ENCODE measurements at places on chromosomes 12 and 14.

- DNase-seq, result no peak
These were observed 7.9 kb upstream of the NYNRIN start for GRCh38 chr14:24390701-24391468.

DNA sequence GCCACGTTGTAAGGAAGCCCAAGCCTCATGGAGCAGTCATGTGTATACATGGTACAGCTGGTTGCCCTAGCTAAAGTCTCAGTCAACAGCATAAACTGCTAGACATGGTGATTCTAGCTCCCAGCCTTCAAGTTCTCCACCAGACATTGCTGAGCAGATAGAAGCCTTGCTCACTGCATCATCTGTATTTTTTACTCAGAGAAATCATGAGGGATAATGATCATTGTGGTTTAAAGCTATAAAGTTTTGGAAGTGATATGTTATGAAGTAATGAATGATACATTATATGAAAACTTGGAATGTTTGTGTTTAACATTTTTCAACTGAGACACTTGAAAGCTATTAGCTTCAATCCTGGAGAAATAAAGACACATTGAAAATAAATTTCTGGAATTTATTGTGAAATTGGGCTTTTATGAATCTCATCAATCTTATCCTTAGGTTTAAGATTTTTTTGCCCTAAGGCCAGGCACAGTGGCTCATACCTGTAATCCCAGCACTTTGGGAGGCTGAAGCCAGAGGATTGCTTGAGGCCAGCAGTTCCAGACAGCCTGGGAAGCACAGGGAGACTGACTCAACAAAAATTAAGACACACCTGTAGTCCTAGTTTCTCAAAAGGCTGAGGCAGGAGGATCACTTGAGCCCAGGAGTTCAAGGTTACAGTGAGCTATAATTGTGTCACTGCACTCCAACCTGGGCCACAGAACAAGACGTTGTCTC lies 5.6 kb upstream of the NFATC4 start:
- no peak for DNase-seq

- DNase-seq, result no peak
These were observed 39.1 kb upstream of the NAP1L1 start for GRCh38 chr12:76123259-76124212.

DNA sequence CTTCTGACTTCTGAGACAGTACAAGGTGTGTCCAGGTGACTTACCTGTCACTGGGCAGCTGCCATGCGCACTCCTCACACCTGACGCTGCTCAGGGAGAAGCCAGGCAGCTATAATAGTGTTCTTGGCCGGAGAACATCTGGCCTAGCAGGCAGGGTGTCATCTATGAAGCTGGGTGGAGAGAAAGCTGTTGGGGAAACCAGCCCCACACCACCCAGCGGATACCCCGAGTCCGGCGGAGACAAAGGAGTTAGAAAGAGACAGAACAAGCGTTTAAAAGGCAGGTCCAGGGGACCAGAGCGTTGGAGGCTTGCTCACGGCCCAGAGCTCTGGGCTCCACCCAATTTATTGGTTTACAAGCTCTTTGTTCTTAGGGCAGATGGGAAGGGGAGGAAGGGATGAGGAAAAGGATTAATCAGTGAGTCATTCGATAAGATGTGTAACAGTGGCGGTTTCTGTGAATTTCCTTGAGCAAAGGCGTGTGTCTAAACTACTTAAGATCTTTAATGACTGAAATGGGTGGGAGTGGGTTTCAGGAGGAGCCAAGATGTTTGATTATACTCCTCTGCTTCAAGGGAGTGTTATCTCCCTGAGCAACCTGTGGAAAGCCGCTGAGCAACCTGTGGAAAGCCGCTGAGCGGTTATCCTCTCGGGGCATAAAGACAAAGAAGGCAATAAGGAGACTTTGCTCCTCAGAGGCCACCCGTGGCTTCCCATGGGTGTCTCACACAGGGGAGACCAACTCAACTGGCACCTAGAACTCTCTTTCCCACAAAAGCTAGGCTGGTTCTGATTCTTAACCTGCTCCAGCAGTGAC lies at the start of gene GALNT8:
Gene GALNT8, plus strand, starts transcription at position 580 of the 816 bp plus-strand sequence. CDS start 278 bp downstream, outside the sequence.
- no peak for DNase-seq

DNA sequence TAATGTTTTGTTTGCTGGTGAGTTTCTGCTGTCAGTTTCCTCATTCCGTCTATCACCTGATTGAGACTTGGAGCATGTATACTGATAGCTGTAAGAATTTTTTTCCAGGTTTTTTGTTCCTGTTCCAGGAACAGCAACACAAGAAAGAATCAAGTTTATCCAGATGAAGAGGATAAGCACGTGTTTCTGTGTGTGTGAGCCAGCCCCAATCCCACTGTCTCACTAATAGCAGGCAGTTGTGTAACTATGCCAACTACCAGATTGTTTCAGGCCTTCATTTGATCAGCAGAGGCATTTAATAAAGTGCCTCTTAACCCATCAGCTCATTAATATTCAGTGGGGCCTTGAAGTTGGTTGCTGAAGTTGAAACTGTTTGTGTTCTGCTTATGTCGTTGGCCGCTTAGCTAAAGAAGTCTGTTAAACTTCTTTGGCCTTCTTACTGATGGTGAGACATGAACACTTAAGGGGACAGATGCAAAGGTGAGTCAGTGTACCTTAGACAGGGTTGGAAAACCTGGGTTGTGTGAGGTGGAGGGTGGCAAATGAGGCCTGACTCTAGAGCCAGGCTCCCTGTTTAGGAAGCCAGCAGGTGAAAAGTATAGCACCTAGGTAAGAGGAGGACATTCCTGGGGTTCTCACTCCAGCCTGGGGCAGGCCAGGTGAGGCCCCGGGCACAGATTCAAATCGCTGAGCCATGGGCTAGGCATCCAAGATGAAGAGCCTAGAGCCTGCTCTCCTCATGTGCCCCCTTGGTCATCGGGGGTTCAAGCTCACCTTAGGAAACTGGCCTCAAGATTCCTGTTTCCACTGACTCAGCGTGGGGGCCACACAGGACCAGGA lies 3.7 kb downstream of the ANKRD13A start:
- DNase-seq, result peak; percentile 49

DNA sequence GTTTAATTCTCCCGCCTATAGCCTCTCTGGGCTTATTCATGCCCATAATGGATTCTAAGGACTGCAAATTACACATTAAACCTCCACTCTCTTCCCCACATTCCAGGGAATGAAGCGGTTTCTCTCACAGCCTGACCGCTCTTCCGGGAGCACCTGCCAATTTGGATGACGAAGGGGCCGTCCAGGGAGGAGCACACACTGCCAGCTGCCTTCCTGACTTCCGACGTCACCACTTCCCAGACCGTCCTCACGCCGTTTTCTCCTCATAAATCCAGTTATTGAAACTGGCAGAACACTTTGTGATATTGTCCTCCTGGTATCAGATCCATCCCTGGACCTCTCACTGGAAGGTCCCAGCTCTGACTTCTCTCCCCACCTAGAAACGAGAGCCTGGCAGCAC lies 87.6 kb downstream of the GCH1 start:
- DNase-seq, result peak; percentile 43

DNA sequence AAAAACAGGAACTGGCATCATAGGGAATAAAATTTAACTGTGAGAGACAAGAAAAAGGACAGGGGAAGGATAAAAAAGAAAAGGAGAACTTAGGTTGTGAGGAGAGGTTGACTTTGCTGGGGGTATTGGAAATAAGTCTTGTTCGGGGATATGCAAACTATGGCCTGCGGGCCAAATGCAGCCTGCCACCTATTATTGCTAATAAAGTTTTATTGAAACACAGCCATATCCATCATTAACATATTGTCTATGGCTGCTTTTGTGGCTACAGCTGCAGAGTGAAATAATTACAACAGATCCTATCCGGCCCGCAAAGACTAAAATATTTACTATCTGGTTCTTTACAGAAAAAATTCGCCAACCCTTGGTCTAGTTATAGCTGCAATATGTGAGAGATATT lies 18.6 kb downstream of the BBS10 start:
- no peak for DNase-seq

GRCh38 chr12:101441461-101442224 lies 33.5 kb upstream of the SPIC start:
- no peak for DNase-seq

GRCh38 chr12:39816671-39817185 lies 197.1 kb upstream of the ABCD2 start:
- DNase-seq, result no peak

- no peak for DNase-seq
These were observed 232.0 kb downstream of the GRIN2B start for GRCh38 chr12:13749389-13749788.

GRCh38 chr12:102504280-102504679 lies 23.9 kb upstream of the IGF1 start:
- no peak for DNase-seq

DNA sequence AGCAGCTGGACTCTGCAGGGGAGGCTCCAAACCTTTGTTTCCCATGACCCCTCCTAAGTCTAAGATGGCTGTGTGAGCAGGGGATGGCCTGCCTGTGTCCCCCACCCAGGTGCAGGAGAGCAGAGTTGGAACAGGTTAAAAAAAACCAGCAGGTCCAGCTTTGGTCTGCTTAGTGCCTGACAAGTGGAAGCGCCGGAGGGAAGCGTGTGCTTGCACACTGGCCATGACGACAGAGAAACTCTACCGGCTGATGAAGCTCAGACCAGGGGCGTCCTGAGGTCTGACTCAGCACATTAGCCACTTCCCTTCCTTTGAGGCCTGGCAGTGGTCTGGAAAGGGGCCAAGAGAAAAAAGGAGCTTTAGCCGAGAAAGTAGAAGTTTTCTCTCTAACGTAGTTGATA lies 280.1 kb downstream of the VRK1 start:
- no peak for DNase-seq

DNA sequence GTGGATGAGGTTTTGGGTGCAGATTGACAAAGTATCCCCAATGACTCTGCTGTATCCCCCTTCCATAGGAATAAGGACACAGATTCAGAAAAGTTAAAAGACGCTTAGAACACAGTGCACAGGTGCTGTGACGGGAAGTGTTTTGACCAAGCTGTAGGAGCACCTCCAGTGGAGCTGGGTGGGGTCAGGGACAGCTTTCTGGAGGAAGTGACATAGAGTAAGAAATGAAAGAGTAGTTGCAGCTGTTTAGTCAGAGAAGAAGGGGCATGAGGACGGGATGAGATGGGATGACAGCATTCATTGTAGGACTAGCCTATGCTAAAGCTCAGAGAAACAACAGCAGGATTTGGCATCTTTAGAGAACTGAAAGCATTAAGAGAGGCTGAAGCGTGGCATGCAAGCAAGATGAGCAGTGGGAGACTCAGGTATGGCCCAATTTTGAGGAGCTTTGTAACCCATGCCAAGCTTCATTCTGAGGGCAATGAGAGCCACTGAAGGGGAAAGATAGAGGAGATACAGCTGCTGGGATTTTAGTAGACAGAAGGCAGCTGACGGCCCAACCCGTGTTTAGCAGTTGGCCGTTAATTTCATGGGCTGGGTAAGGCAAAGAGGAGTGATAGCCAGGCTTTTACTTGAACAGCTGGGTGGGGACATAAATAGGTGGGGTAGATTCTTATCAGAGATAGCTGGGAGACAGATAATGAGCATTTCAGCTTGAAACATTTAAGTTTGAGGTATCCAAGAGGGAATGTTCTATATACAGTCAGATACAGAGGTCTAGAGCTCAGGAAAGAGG lies 131.8 kb upstream of the KRAS start:
- no peak for DNase-seq

- DNase-seq, result no peak
These were observed 29.4 kb upstream of the STXBP6 start for GRCh38 chr14:25079311-25079710.

GRCh38 chr12:123960856-123961255 lies 11.8 kb downstream of the CCDC92 start:
- no peak for DNase-seq

GRCh38 chr14:92973798-92974372 lies 50.9 kb downstream of the CHGA start:
- DNase-seq, result peak; percentile 42

DNA sequence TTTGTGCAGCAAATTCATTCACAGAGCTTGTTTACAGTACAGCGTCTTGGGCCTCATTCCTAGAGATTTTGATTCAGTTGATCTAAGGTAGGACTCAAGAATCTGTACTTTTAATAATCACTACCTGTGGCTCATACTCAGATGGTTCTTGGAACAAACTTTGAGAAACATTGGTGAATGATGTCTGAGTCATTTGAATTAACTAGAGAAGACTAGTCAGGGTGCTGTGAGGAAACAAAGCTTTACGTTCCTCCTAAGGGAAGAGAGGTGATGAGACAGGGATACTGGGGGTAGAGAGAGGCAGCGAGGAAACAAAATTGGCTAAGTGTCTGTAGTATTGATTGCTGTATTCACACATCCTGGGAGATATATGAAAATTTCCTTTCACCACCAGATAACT lies 109.4 kb downstream of the SLC15A5 start:
- no peak for DNase-seq

DNA sequence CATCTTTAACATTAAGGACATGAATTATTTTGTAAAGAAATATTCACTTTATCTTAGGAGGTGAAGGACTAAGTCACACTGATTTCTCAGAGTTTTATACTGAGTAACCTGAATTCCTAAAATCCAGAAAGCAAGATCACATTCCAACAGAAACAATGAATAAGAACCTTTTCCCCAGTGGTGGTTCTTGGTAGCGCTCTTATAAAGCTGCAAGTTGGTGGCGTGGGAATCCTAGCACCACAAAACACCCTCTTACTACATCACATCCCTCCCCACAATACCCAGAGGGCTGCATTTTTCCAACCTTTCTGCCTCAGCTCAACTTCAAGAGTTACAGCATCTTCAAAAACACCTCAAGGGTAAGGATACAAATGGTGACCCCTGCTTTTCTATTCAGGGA lies 44.0 kb upstream of the SMUG1 start:
- no peak for DNase-seq

DNA sequence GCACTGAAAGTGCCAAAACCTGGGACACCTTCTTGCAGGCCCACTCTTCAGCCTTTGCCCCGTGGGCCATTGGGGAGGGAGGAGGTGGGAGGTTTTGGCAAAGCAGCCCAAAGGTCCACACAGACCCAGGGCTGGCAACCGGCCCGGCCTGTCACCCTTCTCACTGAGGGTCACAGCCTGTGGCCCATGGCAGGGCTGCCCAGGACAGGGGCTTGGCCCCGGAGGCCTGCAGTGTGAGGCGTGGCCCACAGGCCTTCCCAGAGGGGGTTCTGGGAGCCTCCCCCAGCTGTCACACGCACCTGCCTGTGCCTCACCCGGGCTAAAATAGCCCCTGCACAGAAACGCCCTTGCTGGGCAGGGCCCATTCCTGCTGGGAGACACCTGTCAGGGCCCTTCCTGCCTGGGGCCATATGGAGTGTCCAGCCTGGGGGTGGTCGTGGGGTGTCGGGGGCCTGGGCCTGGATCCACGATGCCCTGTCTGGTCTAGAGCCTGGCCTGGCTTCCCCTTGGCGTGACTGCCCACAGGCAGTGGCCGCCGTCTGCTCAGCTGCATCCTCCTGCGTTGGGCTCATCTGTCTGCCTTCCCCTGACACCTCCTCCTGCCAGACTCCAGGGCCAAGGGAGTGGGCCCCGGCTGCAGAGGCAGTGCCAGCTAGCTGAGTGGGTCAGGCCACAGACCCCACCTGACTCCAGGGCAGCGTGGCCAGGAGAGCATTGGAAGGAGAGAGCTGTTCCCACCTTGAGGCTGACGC lies 19.2 kb downstream of the PACS2 start:
- DNase-seq, result no peak

GRCh38 chr12:1830981-1831963 lies 10.9 kb downstream of the LRTM2 start:
- peak; percentile 90 for DNase-seq

DNA sequence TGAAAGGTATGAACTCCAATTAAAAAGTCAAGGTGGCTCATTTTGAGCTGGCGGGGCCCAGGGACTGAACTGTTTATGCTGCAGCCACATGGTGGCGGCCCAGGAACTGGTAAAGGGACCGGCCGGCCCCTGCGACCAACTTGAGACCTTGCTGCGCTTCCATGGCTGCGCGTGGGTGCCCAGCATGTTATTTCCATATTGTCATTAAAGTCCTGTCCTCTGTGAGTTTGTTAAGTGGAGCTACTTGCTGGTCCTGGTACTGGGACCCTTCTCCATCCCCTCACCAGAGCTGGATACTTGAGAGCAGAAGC lies 62.3 kb downstream of the BEGAIN start:
- no peak for DNase-seq
